Cortex of kidney (tissue), 1 donor: ENCODE measurements at places on chromosomes 11 and 22.

DNA sequence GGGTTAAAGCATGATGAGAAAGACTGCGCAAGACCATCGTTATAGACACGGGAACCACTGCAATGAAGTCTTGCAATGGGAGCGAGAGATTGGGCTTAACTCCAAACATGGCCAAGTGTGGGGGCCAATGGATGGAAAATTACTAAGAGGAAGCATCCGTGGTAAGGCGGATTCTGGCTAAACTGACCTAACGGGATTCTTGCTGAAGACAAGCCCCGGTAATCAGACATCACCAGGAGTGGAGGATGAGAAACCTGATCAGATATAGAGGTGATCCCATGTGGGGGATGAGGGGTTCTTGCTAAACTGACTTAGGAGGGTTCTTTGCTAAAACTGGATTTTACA lies 5.8 kb upstream of the SYNGR1 start:
- no peak for DNase-seq

DNA sequence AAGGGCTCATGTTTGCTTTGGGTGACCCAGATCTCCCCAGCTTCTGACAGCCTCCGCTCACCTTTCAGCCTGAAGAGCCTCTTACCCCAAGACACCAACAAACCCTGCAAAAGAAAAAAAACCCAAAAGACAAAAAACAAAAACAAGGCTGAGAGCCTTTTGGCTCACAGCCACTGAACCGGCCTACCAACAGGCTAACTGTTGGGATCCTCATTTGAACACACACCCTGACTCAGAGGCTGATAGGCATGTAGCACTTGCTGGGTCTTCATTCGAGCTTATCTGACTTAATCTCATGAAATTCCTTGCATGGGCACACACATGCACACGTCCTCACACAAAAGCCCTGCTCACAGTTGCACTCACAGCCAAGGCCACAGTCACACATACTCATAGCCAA lies 22.9 kb upstream of the TSKU start:
- DNase-seq = no peak

DNA sequence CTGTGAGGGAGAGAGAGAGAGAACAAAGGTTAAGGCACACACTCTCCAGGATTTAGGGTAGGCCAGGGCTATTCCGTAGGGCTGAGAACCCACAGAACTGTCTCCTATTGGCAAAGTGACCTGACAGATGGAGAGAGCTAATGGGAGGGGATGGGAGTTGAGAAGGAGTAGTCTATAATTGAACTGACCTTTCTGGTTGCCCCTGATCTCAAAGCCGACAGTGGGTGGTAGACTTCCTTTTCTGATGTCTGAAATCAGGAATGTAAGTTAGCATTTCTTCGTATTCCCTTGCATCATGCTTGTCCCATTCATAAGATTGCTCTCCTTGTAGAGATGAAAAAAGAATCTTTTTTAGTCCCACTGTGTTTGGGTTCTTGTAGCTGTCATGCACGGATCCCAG lies 210.1 kb downstream of the NTM start:
- DNase-seq = no peak

GRCh38 chr11:33262011-33262645 lies 4.9 kb downstream of the HIPK3 start:
- DNase-seq = no peak

DNA sequence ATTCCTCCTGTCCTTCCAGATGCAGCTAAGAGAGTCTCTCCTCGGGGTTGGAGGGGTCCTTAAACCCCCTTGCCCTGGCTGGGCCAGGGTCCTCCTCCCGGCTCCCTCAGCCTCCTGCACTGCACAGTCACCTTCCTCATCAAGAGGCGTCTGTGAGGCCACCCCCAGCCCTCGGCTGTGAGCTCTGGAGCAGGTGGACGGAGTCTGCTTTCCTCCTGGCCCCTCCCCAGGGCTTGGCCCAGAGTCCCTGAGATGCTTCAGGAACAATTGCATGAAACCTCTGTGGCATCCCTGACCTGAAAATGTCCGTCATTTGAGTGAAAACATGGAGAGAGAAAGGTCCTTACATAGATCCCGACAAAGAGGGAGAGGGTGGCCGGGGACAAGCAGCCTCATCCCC lies 6.7 kb upstream of the FGF3 start:
- no peak for DNase-seq

- DNase-seq = no peak
These were observed 20.3 kb upstream of the FGF3 start for GRCh38 chr11:69839516-69839915.

GRCh38 chr11:66015936-66016792 lies 4.4 kb downstream of the CST6 start:
- DNase-seq = no peak

- no peak for DNase-seq
These were observed 187.8 kb upstream of the ISX start for GRCh38 chr22:34878171-34878570.

GRCh38 chr11:1157645-1158591 lies at the start of gene MUC5AC:
MUC5AC (plus strand) TSS chr11:1157953; CDS start chr11:1158000, 47 bp downstream.
- DNase-seq = no peak

- no peak for DNase-seq
These were observed 55.5 kb downstream of the FAM76B start for GRCh38 chr11:95734009-95734572.

- no peak for DNase-seq
These were observed 79.5 kb upstream of the CRYBB3 start for GRCh38 chr22:25120093-25120561.

DNA sequence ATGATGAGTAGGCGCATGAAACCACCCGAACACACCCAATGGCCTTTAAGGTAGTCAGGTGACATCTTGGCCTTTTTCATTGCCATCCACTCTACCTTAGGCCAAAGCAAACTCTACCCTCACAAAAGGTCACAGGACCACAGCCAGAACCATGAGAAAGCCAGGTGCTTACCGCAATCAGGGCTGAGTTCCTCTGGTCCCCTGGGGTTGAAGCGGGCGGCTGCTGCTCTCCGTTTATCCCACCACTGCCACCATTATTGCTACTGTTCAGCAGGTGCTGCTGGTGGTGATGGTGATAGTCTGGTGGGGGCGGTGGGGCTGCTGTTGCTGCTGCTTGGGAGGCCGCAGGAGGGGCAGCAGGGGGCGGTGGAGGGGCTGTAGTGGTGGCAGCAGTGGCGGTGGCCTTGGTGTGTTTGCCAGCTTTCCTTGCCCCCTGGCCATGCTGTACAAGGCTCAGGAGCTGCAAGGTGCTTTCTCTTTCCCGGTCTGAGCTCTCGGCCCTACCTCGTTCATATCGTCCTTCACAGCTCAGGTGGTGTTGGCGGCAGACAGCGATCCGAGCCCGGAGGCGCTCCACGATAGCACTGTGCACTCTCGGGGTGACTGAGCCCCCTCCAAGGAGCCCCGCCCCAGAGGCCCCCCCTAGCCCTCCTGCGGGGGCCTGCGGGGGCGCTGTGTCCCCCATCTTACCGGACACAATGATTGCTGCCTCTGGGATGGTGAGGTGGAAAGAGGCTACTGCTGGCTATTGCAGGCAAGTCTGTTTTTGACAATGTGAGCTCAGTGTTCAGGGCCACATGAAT lies 1.6 kb downstream of the MAML2 start:
- DNase-seq = no peak

GRCh38 chr11:126489836-126490660 lies 134.6 kb downstream of the ST3GAL4 start:
- DNase-seq = no peak

DNA sequence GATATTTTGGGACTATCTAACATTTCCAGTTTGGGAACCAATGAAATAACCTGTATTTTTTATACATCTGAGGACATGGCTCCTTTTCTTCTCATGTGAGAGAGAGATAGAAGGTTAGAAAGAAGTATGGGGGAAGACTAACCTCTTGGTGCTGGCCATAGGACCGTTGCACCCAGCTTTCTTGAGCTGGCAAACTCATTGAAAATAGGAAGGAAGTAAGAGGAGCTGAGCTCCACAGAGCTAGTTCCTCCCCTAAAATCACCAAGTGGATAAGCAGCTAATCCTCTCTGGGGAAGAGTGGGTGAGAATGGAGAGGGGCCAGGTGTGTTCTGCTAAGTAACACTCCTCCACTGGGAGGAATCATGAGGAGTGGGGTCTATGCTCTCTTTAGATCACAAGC lies 387.4 kb upstream of the CADM1 start:
- DNase-seq = no peak

DNA sequence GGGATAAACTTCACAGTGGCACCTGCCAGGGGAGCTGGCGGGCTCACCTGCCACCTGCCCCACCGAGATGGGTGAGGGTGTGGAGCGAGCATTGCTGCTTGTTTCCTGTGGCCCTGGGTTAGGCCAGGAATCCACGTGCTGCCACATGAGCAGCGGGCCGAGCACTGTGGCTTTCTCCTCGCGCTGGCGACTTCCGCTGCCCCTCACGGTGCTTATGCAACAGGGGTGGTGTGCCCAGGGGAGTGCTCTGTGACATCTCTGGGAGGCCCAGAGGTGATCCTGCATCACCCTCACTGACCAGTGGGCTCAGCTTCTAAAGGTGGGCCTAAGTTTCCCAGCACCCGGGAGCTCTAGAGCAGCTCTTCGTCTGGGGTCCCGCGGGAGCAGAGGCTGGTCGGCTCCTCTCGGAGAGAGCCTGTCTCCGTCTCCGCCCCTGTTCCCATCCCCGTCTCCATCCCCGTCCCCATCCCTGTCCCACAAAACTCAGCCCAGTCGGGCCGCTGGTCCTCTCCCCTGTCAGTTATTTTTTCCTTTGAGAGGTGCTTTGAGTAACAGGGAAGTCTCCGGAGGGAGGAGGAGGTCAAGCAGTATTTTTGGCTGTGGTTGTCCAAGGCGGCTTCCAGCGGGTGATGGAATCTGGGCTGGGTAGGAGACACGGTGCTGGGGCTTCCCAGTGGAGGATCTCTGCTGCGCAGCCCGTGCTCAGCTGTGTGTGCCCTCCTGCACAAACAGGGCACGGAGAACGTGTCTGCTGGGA lies 42.5 kb downstream of the AP2A2 start:
- DNase-seq = no peak

DNA sequence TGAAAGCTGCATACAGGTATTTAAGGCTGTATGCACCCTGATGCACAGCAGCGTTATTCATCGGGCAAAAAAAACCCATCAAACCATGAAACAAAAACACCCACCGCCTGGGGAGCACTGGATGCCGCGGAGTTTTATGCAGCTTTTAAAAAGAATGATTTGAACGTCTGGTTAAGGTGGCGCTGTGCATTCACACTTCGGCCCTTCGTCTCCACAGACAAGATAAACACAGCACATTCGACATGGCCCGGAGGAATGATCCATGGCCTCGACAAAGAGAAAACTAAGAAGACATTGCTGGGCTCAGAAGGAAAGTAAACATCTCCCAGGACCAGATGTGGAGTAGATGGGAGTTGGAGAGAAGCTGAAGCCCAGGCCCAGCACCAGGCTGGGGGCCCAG lies 40.8 kb upstream of the GAL start:
- DNase-seq = no peak

GRCh38 chr11:83317757-83318690 lies 31.9 kb upstream of the CCDC90B start:
- DNase-seq = no peak

GRCh38 chr11:116130122-116130521 lies 625.9 kb upstream of the CADM1 start:
- DNase-seq = no peak

DNA sequence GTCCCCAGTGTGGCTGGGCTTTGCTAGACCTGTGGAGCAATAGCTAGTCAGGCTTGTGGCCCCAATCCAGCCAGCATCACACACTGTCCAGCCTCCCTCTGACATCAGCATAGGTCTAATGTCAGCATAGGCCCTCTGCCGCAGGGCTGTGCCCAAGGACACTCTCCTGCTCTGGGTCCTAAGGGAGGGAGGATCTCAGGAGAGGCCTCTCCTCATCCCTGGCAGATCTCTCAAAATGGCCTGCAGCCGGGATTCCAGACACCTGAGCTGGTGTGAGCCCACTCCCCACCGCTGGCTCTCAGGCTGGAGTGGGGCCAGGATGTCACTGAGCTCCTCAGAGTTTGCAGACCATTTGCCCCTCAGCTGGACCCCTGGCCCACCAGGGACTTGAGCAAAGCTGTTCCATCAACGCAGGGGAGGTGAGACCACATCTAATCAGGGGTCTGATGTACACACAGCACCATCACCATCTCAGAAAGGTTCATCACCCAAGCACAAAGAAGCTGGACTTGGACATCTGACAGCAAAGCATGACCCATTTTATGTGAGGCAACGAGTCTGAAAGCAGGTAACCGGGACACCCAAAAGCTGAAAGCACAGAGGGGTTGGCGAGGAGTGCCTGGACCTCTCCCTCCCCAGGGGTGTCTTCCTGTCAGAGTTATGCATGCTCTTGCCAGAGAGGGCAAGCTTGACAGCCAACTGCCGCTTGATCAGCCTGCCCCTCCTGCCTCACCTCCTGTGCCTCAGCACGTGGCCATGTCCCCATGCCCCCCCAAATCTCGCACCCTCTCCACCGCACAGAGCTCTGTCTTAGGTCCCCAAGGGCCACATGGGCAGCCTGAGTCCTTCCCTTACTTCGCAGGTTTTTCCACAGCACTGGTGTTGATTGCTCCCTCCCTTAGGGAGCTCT lies 69.7 kb upstream of the SEPTIN5 start:
- DNase-seq = no peak

DNA sequence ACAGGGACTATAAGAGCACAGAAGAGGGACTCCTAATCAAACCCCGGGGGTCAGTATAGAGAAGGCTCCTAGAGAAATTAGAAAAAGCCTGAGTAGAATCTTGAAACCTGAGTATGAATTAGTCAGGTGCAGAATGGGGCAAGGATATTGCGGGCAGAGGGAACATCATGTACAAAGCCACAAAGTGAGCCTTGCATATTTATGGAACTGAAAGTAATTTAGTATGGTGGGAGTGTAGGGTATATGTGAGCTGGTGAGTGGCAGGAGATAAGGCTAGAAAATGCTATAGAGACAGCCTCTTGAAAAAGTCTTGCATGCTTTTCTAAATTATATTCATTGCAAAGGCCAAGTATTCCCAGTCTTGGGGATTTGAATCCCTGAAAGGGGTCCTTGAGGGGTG lies 93.7 kb downstream of the STIM1 start:
- DNase-seq = no peak

- no peak for DNase-seq
These were observed 324.3 kb downstream of the DYNC2H1 start for GRCh38 chr11:103433386-103434072.

- no peak for DNase-seq
These were observed 589.0 kb downstream of the OPCML start for GRCh38 chr11:132943357-132943705.

GRCh38 chr22:27676545-27677213 lies 124.9 kb downstream of the MN1 start:
- DNase-seq = no peak

DNA sequence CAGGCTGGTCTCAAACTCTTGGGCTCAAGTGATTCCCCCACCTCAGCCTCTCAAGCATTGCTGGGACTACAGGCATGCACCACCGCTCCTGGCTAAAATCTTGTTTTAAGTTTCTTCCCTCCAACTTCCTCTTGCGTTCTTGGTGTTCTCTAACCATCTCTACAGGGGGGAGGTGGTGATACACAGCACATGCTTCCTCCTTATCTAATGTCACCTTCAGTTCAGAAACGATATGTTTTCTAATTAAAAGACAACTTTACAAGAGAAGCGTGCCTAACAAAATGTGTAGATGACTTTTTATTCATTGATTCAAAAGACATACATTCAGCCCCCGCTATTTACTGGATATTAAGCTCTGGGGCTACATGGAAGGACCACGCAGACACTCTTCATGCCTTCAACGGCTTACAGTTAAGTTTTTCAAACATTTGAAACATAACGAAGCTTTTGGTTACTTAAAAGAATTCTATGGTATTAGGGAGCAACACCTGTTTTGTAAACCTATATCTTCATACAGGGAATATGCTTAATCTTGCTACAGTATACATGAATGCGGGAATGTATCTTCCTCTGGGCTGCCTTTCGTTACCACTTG lies 933 bp upstream of the DLAT start:
- DNase-seq = no peak
